ENCODE measurements at places on chromosomes 5 and 9.
A peak's percentile ranks its signal among the peaks of the same experiment; 100 is the strongest.

DNA sequence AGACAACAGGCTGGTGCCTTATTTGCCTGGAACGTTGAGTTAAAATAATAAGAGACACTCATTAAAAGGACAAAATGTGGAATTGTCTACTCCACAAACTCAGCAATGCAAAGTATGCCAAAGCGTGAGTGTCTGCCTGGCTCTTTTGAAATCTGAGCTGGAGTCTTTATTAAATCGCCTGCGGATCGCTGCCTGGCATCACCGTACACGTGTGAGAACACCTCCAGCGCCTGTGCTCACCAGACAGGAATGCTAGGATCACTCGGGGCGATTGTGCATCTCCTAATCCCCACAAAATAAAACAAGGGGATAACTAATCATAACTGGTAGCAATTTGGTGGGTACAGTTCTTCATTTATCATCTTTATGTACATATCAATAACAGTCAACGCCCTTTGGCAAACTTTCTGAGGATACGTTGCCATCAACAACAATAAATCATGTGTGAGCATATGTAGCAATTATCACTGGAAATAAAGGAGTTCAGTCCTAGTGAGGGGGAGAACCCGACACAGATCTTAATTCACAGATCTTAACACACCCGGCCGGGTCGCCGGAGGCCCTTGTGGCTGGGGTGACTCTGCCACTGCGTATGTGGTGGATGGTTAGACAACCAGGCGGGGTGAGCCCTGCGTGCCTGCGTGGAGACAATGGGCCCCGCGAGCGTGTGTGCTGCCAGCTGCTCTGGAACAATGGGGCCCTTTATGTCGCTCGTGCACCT lies 284.9 kb upstream of the IRX1 start:
- DNase-seq: no peak

GRCh38 chr9:2151171-2151570 lies 136.0 kb downstream of the SMARCA2 start:
- no peak for DNase-seq

- no peak for DNase-seq
Measured at GRCh38 chr5:179534431-179534830, 15.9 kb upstream of the RUFY1 start.

- DNase-seq: no peak
Measured at GRCh38 chr5:128426090-128426534, 111.9 kb downstream of the FBN2 start.

- DNase-seq: no peak
Measured at GRCh38 chr9:94805585-94805984, 79.1 kb downstream of the AOPEP start.

- DNase-seq: no peak
Measured at GRCh38 chr5:145465474-145466263, 369.5 kb downstream of the PRELID2 start.

- DNase-seq: no peak
Measured at GRCh38 chr5:5250758-5251157, 110.6 kb downstream of the ADAMTS16 start.

GRCh38 chr9:78188594-78188993 lies 47.3 kb upstream of the CEP78 start:
- DNase-seq: no peak

GRCh38 chr9:114003351-114003750 lies 74.7 kb downstream of the AMBP start:
- no peak for DNase-seq

GRCh38 chr9:1869843-1870242 lies 145.3 kb upstream of the SMARCA2 start:
- DNase-seq: no peak

DNA sequence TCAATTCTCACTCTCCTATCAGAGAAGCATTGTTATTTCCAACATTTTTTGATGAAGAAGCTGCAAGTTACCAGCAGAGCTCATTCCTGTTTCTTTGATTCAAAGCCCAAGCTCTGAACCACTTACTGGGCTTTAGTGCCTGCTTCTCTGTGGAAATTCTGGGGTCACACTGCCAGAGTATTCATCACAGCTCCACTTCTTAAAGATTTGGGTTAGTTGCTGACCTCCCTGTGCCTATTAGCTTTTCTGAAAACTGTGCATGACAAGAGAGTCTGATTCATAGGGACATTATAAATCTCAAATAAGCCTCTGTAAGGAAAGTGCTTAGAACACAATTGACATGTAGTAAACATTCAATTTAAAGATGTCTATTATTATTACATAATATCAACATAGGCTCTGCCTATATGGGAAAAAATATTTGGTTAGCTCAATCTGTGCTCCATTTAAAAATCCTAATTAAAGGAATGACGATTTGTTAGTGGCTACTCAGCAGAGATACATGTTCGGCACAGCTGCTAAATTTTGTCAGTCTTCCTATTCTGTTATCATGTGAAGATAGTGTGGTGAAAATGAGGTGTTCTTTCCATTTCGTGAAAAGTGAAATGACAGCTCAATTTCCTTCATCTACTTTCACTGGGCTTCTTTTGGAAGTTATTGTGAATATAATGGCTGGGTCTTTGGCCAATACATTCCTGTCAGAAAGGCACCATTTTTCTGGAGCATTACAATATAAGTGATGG lies 293.0 kb downstream of the KCTD16 start:
- no peak for DNase-seq

GRCh38 chr5:36177715-36178523 lies 26.0 kb downstream of the SKP2 start:
- DNase-seq: no peak

DNA sequence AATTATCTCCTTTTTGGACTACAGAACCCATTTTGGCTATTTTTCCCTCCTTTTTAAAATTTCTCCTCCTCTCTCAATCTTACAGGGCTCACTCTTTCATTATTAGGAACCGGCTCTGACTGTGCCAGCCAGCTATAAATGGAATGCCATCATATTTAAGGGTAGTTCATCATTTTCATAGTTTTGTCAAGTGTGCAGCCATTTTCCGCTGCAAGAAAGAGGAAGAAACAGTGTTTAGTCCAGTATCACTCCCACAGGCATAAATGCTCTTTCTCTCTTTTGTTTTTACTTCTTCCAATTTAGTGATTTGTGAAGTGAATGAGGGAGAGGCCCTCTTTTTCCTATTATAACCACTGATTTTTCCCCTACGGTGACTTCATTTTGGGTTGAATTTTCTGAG lies 290.0 kb downstream of the NR3C1 start:
- DNase-seq: no peak

DNA sequence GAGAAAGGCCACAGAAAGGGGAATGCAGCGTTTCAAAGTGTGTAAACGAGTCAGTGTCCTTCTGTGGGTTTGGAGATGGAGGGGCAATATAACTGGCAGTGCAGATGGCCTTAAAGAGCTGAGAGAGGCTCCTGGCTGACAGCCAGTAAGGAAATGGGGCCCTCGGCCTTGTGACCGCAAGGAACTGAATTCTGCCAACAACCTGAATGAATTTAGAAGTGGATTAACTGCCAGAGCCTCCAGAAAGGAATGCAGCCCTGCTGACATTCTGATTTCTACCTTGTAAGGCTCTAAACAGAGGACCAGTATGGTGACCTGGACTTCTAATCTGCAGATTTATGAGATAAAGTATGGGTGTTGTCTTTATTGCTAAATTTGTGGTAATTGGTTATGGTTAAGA lies 17.5 kb upstream of the NREP start:
- DNase-seq: no peak

DNA sequence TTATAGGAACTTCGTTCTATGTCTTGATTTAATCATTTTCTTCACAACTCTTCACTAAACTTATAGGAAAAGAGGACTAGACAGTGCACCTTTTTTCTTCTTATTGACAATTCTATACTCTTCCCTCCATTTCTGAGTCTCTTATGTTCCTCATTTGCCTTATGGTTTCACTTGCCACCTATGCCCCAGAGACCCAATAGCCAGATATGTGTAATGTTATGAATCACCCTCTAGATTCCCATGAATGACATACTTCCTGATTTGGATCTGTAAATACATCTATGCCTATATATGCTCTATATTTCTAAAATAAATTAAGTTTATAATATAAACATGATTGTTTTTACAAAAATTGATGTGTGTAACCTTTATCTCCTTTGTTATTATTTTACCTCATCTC lies 514.1 kb upstream of the MEF2C start:
- no peak for DNase-seq

DNA sequence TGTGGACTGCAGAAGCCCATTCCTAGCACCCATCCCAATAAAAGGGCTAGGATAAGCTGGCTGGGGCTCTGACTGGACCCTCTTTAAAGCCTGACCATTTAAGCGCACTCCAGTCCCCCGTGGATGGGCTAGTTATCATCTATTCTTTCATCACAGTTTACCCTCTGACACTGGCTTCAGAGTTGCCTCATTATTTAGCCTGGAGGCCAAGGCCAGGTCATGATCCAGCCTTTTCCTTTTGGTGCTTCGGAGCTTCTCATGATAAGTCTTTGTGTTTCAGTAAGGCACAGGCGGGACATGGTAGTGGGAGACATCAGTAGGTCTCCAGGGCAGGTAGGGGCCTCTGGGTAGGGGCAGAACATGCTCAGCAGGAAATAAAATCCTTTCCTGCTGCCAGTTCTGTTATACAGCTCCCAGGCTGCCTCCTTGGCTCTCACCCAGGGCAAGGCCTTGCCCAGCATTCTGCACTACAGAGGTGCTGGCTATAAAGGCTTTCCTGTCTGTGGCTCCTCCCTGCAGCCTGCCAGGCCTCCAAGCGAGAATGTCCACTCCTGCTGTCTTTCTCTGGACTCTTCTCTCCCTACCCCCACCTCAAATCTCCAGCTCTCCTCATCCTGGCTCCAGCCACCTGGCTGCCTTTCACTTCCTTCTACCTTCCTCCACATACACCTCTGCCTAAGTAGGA lies 128.8 kb downstream of the FSTL4 start:
- DNase-seq: no peak

DNA sequence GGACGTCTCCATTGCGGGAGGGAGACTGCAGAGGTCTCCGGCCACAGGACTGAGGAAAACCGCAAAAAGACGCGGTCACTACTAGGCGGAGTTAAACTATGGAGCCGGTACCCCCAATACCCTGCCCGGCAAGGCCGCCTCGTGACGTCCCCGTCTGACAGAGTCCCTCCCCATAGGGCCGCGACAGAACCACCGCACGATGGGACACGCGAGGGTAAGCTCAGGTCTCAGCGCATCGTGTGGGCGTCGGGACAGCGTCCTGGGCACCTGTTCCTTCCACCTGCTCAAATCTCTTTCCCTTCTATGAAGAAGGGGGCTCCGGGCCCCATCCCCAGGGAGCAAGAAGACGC lies 35.2 kb upstream of the GLDC start:
- DNase-seq: peak; percentile 63

DNA sequence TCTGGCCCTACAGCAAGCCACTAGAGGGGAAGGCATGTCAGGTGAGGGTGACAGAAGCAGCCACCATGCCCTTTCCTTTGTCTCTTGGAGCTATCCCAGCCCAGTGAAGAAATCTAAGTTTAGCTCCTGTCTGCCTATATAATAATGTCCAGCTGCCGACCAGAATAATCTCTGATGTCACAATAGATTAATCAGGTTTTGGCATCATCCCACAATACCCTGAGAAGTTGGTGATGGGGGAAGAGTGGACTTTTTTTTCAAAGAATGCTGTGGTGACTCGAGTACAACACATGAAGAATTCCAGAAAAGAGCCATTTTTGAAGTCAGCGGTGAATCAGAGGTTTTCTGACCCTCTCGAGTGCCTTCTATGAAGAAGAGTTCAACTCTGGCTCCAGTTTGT lies 1.7 kb upstream of the TSLP start:
- DNase-seq: no peak

GRCh38 chr9:87431837-87432236 lies 65.8 kb upstream of the DAPK1 start:
- no peak for DNase-seq

- no peak for DNase-seq
Measured at GRCh38 chr9:99162759-99163364, 57.9 kb downstream of the TGFBR1 start.

DNA sequence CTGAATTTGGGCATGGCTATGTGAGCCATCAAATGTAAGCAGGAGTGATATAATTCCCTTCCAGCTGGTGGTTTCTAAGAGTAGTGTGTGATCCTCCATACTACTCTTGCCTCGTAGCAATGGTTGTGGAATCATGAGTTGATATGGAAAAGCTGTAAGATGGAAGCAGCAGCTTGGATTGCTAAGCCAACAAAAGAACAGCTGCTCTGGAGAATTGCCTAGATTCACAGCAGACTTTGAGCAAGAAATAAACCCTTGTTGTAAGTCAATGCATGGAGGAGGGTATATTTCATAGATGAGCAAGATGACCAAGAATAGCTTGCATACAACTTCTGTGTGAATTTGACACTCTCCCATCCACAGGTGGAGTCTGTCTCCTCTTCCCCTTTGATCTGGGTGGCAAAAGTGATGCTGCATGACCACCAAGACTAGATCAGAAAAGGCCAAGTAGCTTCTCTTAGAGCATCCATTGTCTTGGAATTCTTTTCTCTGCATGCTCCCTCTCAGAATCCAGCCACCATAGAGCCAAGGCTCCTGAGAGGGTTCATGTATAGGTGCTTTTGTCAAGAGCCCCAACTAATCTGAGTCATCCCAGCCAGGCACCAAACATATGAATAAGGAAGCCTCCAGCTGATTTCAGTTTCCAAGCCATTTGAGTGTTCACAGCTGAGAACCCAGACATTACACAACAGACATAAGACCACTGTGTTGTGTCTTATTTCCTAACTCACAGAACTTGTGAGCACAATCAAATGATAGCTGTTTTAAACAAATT lies 79.0 kb downstream of the PRLR start:
- no peak for DNase-seq

DNA sequence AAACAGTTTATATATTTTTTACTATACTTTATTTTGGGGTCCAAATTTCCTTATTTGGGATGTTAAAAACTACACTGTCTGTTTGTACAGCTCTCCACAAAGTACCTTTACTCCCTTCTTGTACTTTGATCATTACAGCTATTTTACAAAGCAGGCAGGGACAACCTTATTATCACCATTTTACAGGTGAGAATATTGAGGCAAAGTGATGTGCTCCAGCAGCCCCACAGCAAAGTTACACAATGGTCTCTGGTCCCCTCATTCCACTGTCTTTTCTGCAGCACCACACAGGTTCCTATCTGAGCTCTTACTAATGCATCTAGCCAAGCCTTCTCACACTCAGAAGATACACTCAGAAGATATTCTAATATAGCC lies 457.3 kb downstream of the RASEF start:
- DNase-seq: no peak

GRCh38 chr5:33299621-33300208 lies 141.1 kb upstream of the TARS1 start:
- no peak for DNase-seq

DNA sequence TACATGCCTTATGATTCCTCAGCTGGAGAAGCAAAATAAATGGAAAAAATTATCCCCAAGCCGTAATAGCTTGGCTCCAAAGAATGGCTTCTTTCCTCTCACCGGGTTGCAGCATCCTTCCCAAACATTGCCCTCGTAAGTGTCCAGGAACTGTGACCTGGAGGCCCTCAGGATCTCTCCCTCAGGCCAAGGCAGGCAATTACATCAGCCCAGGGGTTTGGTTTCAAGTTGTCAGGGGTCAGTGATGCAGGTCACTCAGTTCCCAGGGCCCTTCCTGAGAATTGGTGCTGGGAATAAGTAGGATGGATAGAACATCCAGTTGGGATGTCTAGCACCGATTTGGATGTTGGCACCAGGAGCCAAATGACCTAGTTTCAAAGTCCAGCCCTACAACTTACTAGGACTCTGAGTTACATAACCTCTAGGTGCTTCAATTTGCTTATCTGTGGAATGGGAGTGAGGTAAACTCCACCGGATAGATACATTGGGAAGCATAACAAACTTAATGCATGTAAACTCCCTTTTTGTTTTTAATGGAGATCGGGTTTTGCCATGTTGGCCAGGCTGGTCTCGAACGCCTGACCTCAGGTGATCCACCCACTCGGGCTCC lies 133.5 kb upstream of the DAP start:
- DNase-seq: no peak

- DNase-seq: no peak
Measured at GRCh38 chr5:96920744-96921355, 15.0 kb upstream of the LNPEP start.
